ENCODE measurements at places on chromosomes 12 and 14. TPM values are rescaled to one million over a fixed set of nuclear protein-coding genes. Genes with fewer than 3 reads are reported as not detected.

GRCh38 chr12:53049571-53050318, at the start of gene TNS2:
TSS of gene TNS2 (plus strand) at chr12:53050065. CDS start at chr12:53050186, 121 bp downstream.
- H3K4me3 ChIP-seq: peak within 1 kb of the TSS; percentile 54
- peak within 1 kb of the TSS; percentile 95 for H3K27ac ChIP-seq
- no peaks in the 10 kb centered on the region for H3K27me3 ChIP-seq
- peak; percentile 90 for DNase-seq
- H3K36me3 ChIP-seq: peaks cover 9% of the 10 kb centered on the region
- peaks cover 4% of the 10 kb centered on the region for H3K4me1 ChIP-seq

DNA sequence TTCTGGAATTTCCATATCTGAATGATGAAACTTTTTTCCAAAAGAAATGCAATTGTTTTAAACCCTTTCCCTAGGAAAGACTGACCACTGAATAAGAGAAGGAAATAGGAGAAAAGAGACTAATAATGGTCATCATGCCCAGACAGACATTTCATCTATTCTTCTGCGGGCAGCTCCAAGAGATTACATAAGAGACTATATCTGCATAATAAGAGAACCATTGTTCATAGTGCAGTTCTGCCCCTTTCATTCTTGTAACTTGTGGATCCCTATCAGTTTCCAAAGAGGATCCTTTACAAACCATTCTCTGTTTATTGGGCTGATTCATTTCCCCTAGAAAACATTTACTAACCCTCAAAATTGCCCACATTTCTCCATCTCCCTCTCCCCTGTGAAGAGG, 197.8 kb downstream of the FSCB start:
- no peaks in the 10 kb centered on the region for H3K4me1 ChIP-seq
- DNase-seq: no peak
- no peaks in the 10 kb centered on the region for H3K27me3 ChIP-seq
- H3K27ac ChIP-seq: no peak overlapping the region
- H3K36me3 ChIP-seq: no peaks in the 10 kb centered on the region

DNA sequence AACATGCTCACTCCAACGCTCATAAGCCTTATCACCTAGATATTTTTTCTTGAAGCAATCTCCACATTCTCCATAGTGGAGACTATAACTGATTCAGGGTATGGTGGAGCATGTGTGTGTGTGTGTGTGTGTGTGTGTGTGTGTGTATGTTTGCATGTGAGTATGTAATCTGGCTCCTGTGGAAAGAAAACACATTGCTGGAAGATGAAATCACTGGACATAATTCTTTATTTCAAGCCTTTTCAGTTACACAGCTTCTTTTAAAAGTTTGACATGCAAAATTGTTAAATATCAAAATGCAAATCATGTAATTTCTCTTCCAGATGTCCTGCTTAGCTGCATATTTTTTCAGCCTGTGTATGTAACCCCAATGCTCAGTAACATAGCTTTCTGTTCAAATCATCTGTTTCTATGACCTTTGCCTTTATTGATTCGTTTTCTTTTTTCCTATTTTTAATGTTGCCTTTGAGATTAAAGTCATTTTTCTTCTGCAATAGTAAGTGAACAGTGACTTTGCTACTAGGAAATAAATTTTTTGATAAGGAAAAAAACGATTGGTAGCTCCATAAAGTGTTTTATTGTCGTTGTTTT, 80.5 kb upstream of the BTG1 start:
- H3K36me3 ChIP-seq: no peaks in the 10 kb centered on the region
- H3K27me3 ChIP-seq: no peaks in the 10 kb centered on the region
- no peak for DNase-seq

DNA sequence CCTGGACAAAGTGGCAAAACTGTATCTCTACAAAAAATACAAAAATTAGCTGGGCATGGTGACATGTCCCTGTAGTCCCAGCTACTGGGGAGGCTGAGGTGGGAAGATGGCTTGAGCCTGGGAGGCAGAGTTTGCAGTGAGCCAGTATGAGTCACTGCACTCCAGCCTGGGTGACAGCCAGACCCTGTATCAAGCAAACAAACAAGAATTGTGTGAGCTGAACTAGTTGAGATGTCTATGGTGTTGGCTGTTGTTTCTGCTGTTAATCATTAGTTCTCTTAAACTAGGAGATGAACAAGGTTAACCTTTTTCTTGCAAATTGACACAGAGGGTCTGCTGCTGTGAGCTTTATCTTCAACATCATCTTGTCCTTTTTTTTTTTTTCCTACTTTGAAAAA, 23.6 kb downstream of the RASSF3 start:
- DNase-seq: no peak
- no peaks in the 10 kb centered on the region for H3K27me3 ChIP-seq
- no peak overlapping the region for H3K27ac ChIP-seq

- H3K4me1 ChIP-seq: no peaks in the 10 kb centered on the region
- H3K36me3 ChIP-seq: no peaks in the 10 kb centered on the region
- no peaks in the 10 kb centered on the region for H3K27me3 ChIP-seq
- H3K4me3 ChIP-seq: no peak overlapping the region
These were observed 199.0 kb downstream of the KIF26A start for GRCh38 chr14:104337351-104337750.

- no peak for DNase-seq
- no peak overlapping the region for H3K27ac ChIP-seq
- no peaks in the 10 kb centered on the region for H3K27me3 ChIP-seq
- no peak overlapping the region for H3K4me3 ChIP-seq
- H3K36me3 ChIP-seq: no peaks in the 10 kb centered on the region
These were observed 126.7 kb upstream of the AEBP2 start for GRCh38 chr12:19312637-19313036.

- no peak overlapping the region for H3K27ac ChIP-seq
- H3K4me3 ChIP-seq: no peak overlapping the region
- H3K4me1 ChIP-seq: no peaks in the 10 kb centered on the region
- no peak for DNase-seq
- no peaks in the 10 kb centered on the region for H3K36me3 ChIP-seq
- H3K27me3 ChIP-seq: no peaks in the 10 kb centered on the region
These were observed 112.7 kb downstream of the SLC16A7 start for GRCh38 chr12:59708484-59708883.

- no peaks in the 10 kb centered on the region for H3K4me1 ChIP-seq
- no peak for DNase-seq
- no peak overlapping the region for H3K4me3 ChIP-seq
- H3K27ac ChIP-seq: no peak overlapping the region
These were observed 17.1 kb upstream of the SAMD4A start for GRCh38 chr14:54549862-54550261.

Gene BAZ1A
- 30.6 TPM for total RNA-seq

Gene HOXC11
- total RNA-seq: 0.63 TPM

Gene ASCL1
- total RNA-seq: not detected

- no peak overlapping the region for H3K27ac ChIP-seq
- H3K27me3 ChIP-seq: no peaks in the 10 kb centered on the region
- no peak for DNase-seq
- no peak overlapping the region for H3K4me3 ChIP-seq
These were observed 8.4 kb upstream of the OR4K13 start for GRCh38 chr14:20044243-20044642.

- no peaks in the 10 kb centered on the region for H3K27me3 ChIP-seq
- H3K4me1 ChIP-seq: no peaks in the 10 kb centered on the region
- DNase-seq: no peak
These were observed 37.8 kb upstream of the LRRC10 start for GRCh38 chr12:69648476-69648875.

GRCh38 chr12:28222081-28222700, 31.9 kb downstream of the CCDC91 start:
- no peaks in the 10 kb centered on the region for H3K36me3 ChIP-seq
- peaks cover 12% of the 10 kb centered on the region for H3K4me1 ChIP-seq
- H3K4me3 ChIP-seq: no peak overlapping the region
- H3K27me3 ChIP-seq: no peaks in the 10 kb centered on the region
- no peak overlapping the region for H3K27ac ChIP-seq
- no peak for DNase-seq

DNA sequence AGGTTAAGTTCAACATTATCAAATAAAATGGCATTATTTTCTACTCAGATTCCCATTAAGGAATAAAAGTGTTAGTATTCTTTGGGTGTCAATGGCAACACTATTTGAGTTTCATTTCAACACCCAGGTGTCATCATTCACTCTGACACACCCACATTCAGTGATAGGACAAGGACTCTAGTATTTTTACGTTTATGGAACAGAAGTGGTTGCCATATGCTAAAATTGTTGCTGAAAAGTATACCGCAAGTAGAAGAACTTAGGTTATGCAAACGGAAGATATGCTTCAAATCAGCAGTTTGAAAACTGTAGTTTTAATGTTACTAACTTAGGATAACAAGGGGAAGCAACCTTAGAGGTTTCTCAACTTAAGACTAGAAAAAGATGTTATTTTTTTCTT, 20.0 kb upstream of the SGPP1 start:
- H3K27me3 ChIP-seq: no peaks in the 10 kb centered on the region
- DNase-seq: no peak
- H3K36me3 ChIP-seq: no peaks in the 10 kb centered on the region
- H3K27ac ChIP-seq: no peak overlapping the region
- H3K4me1 ChIP-seq: no peaks in the 10 kb centered on the region

DNA sequence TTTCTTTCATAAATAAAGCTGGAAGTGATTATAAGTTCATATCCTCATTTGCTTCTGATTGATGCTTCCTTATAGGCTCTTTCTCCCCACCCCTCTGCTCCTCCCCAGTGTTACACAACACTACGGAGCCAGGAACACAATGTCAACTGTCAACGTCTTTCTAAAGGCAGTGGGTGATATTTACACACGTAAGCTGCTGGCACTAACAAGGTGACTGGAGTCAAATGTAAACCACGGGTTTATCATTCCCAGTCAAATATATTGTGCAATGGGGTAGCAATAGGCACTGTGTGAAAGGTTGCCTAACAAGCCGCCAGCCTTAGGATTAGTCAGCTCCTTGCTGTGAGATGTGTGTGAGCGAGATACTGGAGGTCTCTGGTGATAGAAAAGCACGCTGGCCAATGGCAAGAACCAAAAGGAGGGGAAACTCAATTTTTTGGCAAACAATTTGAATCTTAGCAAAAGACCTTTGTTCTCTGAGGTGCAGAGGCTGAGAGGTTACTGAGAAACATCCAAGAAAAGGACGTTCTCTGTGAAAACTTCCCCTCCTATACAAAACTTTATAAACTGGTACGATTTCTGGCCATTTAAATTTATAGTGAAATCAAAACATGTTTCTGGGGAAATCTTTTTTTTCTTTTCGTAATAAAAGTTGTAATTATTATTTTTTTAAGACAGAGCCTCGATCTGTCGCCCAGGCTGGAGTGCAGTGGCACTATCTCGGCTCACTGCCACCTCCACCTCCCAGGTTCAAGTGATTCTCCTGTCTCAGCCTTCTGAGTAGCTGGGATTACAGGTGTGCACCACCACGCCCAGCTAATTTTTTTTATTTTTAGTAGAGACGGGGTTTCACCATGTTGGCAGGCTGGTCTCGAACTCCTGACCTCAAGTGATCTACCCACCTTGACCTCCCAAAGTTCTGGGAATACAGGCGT, 22.3 kb upstream of the HECTD1 start:
- peak; percentile 60 for DNase-seq
- H3K27ac ChIP-seq: peak overlapping the region; percentile 52
- no peaks in the 10 kb centered on the region for H3K4me1 ChIP-seq
- no peaks in the 10 kb centered on the region for H3K36me3 ChIP-seq
- H3K4me3 ChIP-seq: no peak overlapping the region
- no peaks in the 10 kb centered on the region for H3K27me3 ChIP-seq

DNA sequence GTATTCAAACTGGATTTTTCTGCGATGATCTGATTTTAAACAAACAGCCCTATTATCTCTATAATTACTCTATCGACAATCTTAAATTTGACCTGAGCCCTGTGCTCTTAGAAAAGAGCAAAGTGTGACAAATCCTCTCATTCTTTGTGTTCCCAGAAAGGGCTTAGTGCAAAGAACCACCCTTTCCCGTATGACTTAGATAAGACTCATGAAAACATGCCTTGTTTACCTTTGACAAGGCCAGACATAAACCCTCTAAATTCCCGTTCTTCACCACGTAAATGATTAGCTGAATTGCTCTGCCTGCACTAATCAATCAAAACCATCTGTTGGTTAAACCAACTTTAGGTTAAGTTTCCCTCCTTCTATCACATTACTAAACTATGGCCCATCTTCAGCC, 285.7 kb upstream of the SEL1L start:
- no peaks in the 10 kb centered on the region for H3K4me1 ChIP-seq
- H3K27ac ChIP-seq: no peak overlapping the region
- DNase-seq: no peak
- no peaks in the 10 kb centered on the region for H3K27me3 ChIP-seq
- no peaks in the 10 kb centered on the region for H3K36me3 ChIP-seq

- peaks cover 25% of the 10 kb centered on the region for H3K4me1 ChIP-seq
- H3K36me3 ChIP-seq: no peaks in the 10 kb centered on the region
- no peak overlapping the region for H3K4me3 ChIP-seq
- peak overlapping the region; percentile 49 for H3K27ac ChIP-seq
- no peaks in the 10 kb centered on the region for H3K27me3 ChIP-seq
These were observed 181.3 kb upstream of the SLC38A2 start for GRCh38 chr12:46553911-46554310.

DNA sequence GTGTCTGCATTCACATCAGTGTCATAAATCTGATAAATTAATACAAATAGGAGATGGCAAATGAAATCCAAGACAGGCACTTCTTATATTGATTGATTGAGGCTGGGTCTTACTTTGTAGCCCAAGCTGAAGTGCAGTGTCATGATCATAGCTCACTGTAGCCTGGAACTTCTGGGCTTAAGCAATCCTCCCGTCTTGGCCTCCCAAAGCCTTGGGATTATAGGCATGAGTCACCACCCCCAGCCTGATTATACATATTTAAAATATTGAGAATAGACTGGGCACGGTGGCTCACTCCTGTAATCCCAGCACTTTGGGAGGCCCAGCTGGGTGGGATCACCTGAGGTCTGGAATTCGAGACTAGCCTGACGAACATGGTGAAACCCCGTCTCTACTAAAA, 51.3 kb downstream of the MARK3 start:
- peaks cover 38% of the 10 kb centered on the region for H3K4me1 ChIP-seq
- H3K4me3 ChIP-seq: no peak overlapping the region
- no peak overlapping the region for H3K27ac ChIP-seq
- H3K27me3 ChIP-seq: no peaks in the 10 kb centered on the region

GRCh38 chr12:121637231-121637914, 11.0 kb downstream of the ORAI1 start:
- DNase-seq: no peak
- no peaks in the 10 kb centered on the region for H3K27me3 ChIP-seq
- peaks cover 11% of the 10 kb centered on the region for H3K4me1 ChIP-seq
- H3K4me3 ChIP-seq: no peak overlapping the region

Gene PLXNC1
- 9.6 TPM for total RNA-seq

DNA sequence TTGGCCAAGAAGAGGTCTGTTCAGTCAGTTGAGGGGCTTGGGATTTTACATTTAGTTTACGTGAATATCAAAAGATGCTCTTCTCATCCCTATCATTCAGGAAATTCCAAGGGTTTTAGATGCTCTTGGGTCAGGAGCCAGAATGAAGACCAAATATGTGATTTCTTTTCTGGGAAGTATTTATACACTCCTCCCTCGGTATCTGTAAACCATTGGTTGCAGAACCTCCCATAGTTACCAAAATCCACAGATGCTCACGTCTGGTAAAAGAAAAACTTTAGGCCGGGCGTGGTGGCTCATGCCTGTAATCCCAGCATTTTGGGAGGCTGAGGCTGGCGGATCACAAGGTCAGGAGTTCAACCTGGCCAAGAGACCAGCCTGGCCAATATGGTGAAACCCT, 75.9 kb downstream of the TNFAIP2 start:
- H3K27me3 ChIP-seq: no peaks in the 10 kb centered on the region
- DNase-seq: peak; percentile 36
- H3K27ac ChIP-seq: peak overlapping the region; percentile 47
- H3K4me3 ChIP-seq: no peak overlapping the region
- peaks cover under 1% of the 10 kb centered on the region for H3K36me3 ChIP-seq
